ENCODE measurements at places on chromosomes 6 and 20. TPM values are rescaled to one million over a fixed set of nuclear protein-coding genes. Genes with fewer than 3 reads are reported as not detected.

- DNase-seq = no peak
Measured at GRCh38 chr6:30618270-30618797, 694 bp downstream of the MRPS18B start.

GRCh38 chr6:158909938-158910337, 90.1 kb downstream of the RSPH3 start:
- no peak for DNase-seq

The PNPLA1 gene
- total RNA-seq = not detected

DNA sequence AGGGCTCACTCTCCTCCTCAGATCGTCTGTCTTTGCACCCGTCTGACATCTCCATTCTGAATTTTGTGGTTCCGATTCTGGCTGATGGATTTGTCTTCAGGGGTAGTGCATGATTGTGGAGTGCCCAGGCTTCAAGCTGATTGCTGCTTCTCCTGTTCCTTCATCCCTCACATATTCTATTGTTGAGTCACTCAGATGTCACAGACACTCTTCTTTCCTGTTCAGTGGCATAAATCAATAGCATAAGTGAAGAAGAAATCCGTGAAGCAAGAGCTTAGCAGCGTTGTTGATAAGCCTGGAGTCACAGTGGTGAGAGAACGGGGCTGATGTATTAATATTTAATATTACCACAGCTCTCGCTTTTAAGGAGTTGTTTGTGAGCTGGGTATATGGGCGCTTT, 152.5 kb downstream of the MTHFD1L start:
- no peak for DNase-seq

- no peak for DNase-seq
Measured at GRCh38 chr20:31864521-31865400, 5.6 kb downstream of the DUSP15 start.

DNA sequence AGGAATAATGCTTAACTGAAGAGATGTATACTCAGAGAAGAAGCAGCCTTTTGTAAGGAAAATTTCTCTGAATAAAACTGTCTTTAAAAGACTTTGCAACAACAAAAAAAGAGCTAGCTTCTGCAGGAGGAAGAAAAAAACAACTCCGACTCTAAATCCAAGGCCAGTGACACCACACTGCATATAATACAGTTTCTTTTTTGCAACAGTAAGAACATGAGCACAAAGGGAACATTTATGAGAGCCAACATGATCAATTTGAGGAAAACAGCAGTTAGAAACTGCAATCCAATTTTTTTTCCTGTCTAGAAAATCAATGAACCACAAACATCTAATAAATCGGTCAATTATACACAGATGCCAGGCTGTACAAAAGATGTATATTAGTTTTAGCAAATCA, 42.9 kb upstream of the UST start:
- no peak for DNase-seq

Data from right cardiac atrium (tissue), 5 donors.